ENCODE measurements at places on chromosomes 13 and 19.

DNA sequence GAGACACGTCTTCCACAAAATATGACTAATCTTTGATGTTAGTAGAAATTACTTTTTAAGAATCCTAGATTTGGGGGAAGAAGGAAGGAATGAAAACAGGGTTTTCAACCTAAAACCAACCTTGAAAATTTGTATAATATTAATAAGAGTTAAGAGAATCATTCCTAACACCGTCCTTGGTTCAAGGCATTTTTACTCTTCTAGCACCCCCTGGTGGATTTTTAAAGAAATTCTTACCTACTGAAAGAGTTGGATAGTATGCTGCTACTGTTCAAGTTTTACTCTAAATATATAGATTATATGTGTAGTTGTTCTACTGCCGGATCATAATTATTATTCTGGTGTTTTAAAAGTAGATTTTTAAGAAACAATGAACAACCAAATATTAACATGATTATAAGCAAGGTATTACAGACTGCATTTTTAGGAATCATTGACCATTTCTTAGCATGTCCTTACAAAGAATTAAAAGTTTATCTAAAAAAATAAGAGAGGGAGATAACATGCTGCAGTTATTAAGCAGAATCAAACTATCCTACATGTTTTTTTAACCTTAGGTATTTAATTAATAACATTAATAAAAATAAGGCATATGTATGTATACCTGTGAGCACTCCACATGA is 7.4 kb upstream of the SLITRK6 start:
- no peak for DNase-seq

DNA sequence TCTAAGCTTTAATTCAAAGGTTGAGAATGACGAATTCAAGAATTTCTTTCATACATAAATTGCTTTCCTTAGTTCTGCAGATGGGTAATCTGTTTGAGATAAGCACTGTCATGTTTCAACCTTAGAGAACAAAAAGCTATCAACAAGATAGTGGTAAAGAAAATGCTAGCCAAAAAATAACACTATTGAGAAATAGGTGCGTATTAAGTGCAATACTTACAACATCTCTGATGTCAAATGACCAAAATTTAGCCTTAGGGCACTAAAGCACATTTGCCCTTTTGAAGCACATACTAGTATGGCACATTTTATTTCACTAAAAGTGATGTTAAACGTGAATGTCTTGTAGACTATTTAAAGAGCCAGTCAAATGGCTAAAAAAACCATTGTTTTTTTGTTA is 4.9 kb downstream of the KBTBD6 start:
- no peak for DNase-seq

GRCh38 chr19:46218160-46218559 is 11.4 kb upstream of the IGFL1 start:
- DNase-seq, result no peak

GRCh38 chr13:72823724-72824123 is 41.8 kb downstream of the PIBF1 start:
- no peak for DNase-seq

DNA sequence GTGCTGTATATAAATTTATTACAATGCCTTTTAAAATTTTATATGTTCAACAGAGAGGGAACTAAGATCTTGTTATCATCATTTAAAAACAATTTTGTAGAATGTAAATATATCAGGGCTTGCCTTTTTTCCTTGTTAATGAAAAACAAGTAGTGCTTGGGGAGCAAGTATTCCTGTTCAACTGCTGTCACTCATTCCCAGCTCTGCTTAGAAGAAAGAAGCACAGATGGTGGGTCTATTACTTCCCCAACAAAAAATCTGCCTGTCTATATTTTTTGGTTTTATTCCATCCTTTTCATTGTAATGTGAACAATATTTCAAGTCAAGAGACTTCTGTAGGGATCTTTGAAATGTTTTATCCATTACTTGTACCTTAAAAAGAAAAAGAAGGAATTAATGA is 503.9 kb downstream of the GPC5 start:
- no peak for DNase-seq

DNA sequence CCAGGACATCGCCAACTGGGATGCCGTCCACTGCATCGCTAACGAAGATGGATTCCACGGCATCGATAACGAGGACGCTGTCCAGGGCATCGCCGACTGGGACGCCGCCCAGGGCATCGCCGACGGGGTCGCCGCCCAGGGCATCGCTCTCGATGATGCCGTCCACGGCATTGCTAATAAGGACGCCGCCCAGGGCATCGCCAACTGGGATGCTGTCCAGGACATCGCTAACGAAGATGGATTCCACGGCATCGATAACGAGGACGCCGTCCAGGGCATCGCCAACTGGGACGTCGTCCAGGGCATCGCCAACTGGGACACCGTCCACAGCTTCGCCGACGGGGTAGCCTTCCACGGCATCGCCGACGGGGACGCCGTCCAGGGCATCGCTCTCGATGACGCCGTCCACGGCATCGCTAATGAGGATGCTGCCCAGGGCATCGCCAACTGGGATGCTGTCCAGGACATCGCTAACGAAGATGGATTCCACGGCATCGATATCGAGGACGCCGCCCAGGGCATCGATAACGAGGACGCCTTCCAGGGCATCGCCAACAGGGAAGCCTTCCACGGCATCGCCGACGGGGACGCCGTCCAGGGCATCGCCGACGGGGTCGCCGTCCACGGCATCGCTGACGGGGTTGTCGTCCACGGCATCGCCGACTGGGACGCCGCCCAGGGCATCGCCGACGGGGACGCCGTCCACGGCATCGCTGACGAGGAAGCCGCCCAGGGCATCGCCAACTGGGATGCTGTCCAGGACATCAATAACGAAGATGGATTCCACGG is 948.4 kb downstream of the TUBA3C start:
- DNase-seq, result no peak

DNA sequence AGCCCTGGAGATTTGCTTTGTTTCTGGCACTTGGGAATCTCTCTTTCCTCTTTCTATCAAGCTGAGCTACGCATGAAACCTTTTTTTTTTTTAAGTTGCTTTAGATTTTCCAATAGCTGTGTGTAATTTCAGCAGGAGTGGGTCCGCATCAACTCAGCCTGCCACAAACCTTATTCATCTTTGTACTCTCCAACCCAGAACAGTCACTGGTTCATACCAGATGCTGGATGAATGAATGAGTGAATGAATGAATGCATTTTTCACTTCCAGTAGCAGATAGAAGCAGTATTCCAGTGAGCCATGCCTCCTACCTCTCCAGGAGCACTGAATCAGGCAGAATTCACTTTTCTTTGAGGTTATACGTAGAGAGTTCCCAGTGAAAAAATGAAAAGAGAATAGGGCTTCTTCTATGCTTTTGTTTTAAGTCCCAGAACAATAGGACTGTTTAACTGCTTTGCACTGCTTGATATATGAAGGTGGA is 221.1 kb downstream of the TM9SF2 start:
- DNase-seq, result no peak

DNA sequence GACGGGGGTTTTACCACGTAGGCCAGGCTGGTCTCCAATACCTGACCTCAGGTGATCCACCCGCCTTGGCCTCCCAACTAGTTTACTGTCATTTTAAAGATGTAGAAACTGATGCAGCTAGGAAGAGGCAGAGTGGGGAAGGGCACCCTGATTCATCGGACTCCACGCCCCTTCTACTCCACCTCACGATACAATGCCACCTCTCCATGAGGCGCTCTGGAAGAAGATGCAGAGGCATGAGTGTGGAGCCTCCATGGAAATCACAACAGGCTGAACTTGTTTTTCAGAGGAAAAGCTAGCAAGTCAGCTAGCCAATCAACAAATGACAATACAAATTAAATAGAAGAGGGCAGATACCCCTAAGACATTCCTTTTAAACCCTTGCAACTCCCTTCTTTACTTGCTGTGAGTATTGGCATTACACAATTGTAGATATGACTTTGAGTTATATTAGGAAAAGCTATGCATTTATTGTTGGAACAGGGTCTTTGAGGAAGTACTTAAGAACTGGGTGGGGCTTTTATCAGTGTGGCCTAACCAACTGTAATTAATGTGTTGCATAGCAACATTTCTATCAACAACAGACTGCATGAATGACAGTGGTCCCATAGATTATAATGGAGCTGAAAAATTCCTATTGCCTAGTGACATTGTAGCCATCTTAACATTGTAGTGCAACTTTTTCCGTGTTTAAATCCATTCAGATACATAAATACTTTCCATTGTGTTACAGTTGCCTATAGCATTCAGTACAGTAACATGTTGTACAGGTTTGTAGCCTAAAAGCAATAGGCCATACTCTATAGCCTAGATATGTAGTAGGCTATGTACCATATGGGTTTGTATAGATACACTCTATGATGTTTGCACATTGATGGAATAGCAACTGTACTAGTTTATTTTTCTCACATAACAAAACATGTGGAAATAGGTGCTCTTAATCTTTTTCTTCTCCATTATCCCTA is 17.6 kb downstream of the WDFY2 start:
- no peak for DNase-seq

DNA sequence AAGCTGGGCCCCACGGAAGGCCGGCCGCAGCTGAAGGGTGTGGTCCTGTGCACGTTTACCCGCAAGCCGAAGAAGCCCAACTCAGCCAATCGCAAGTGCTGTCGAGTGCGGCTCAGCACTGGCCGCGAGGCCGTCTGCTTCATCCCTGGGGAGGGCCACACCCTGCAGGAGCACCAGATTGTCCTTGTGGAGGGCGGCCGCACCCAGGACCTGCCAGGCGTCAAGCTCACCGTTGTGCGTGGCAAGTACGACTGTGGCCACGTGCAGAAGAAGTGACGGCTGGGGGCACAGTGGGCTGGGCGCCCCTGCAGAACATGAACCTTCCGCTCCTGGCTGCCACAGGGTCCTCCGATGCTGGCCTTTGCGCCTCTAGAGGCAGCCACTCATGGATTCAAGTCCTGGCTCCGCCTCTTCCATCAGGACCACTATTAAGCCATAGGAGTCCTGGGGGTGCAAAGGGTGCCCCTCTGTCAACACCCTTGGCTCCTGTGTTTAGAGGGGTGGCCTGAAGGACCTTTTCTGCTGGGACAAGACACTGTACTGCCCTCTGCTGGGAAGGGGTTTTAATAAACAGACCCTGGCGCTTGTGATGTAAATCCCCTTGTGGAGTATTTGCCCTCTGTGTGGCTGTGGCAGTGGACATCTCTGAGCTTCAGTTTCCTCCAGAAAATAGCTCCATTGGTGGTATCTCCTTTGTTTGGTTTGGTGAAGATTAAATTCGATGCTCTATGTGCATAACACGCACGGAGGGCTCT is 1.9 kb downstream of the MRPS12 start:
- DNase-seq, result no peak

DNA sequence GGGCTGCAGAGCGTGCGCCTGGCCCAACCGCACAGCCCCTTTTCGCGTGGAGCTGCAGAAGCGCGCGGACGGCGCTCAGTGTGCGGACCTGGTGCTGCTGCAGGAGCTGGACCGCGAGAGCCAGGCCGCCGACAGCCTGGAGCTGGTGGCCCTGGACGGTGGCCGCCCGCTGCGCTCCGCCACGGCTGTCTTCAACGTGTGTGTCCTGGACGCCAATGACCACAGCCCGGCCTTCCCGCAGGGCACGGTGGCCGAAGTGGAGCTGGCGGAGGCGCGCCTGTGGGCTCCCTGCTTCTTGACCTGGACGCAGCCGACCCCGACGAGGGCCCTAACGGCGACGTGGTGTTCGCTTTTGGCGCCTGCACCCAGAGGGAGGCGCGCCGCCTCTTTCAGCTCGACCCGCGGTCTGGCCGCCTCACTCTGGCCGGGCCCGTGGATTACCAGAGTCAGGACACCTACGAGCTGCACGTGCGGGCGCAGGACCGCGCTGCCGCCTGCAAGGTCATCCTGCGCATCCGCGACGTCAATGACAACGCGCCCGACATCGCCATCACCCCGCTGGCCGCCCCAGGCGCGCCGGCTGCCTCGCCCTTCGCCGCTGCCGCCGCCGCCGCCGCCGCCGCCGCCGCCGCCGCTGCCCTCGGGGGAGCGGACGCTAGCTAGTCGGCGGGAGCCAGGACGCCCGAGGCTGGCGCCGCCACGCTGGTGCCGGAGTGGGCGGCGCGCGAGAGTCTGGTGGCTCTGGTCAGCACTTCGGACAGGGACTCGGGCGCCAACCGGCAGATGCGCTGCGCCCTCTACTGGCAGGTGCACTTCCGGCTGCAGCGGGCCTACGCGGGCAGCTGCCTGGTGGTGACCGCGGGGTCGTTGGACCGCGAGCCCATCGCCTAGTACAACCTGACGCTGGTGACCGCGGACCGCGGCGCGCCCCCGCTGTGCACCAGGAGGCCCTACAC is 172.2 kb downstream of the OLFM4 start:
- DNase-seq, result no peak

- peak; percentile 17 for DNase-seq
Measured at GRCh38 chr13:39612023-39612637, 9.1 kb upstream of the LHFPL6 start.

DNA sequence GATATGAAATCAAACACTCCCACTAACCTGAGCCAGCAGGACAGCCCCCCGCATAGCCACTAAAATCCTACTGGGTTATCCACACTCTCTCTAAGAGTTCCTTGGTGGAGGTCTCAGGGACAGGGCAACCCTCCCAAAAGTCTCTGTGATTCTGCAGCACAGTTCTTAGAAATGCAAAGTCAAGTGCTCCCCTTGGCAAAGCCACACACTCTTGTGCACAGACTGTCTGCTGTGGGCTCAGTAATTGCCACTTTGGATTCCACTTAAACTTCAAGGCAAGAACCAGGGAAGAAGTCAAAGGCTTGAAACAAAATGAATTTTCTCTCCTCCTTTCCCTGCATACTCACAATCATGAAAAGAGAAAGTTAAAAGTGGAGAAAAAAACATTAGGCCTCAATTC is 61.5 kb downstream of the DOCK9 start:
- DNase-seq, result no peak

DNA sequence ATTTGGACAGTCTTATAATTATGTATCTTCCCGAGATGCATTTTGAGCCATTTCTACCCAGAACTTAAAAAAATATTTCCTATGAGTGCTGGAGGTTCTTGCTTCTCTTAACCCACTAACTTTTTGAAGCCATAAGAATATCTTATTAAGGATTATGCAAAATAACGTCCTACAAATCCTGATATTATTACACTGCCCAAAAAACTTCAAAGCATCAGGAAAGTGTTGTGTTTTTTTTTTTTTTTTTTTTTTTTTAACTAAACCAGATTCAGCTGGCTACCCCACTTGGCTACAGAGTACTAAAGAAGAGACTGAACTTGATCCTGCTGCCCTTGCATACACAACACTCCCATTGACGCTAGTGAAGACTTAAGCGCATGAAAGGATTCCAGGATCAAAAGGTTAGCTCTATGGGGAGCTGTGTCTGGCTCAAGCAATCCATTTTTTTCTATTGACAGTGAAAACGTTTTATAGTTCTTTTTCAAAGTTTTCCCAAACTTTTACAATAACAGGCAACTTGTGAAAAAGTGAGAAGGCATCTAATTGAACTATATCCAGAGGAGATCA is 141.4 kb downstream of the KCNRG start:
- no peak for DNase-seq

- no peak for DNase-seq
Measured at GRCh38 chr13:26881154-26881553, 120.6 kb upstream of the GPR12 start.

GRCh38 chr19:44883922-44884321 is 7.1 kb upstream of the TOMM40 start:
- DNase-seq, result no peak

GRCh38 chr19:54478677-54479266 is 5.7 kb upstream of the CDC42EP5 start:
- peak; percentile 19 for DNase-seq

All from NCI-H2029 (cell line).